ENCODE measurements at places on chromosomes 1 and 21.

GRCh38 chr21:42089093-42089631 is 18.0 kb downstream of the UMODL1 start:
- no peak for DNase-seq

- no peak for DNase-seq
Measured at GRCh38 chr1:104466068-104466467, 716.4 kb downstream of the AMY1C start.

DNA sequence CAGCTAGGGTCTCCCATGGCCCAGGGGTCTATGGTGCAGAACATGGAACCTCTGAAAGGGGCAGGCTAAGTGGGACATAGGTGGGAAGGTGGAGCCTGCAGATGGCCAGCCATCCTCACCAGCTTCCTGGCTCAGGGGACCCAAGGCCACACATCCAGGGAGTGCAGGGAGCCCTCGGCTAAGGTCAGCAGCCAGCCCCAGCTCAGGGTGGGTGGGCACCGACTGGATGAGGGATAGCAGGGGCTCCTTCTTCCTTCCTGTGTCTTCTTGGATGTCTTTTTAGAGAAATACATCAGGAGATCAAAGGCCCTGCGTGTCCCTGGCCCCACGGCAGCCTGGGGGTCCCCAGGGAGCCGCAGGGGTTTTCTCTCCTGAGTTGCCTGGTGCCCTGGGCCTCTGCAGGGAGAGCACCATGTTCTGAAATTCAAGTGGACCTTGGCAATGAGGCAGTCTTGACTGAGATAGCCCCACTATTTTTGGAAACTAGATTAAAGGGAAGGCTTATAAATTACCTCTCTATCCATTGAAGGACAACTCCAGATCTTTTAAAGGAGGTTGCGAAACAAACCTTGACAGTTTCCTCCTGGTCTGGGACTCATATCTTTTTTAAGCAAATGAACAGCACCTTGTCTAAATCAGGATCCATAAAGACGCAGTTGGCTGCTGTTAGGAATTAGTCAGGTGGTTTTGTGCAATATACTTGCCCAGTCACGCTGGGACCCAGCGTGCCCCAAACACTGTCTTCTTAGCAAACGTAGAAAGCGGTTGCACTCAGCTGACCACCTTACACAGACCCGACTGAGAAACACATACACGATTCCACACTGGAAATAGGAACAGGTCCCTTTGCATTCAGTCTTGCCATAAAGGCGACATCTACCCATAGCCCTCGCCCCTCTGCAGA is 242.3 kb downstream of the TOMM20 start:
- DNase-seq: no peak

DNA sequence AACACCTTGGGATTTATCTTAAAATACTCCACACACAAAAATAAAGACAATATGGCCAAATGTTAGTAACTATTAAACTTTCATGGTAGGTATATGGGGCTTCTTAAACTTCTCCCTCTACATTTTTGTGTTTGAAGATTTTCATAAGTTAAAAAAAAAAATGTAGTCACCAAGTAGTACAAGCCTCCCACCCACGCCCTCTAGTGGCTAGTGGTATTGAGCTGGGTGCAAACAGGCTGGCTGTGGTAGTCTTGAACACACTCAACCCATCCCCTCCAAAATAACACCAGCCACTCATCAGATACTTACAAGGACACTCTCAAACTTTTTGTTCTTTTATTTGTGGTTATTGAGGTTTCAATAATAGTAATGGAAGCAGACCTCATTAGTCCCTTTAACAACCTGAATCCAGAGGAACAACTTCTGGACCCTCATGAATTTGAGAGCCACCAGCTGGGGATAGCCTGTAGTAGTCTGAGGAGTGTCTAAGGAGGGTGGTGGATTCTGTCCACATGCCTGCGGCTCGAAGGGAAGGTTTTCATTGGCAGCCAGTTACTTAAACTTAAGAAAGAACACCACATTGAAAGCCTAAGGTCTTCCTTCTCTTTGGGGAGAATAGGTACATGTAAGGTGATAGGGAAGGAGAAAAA is 15.6 kb downstream of the RD3 start:
- DNase-seq: peak; percentile 58

- no peak for DNase-seq
Measured at GRCh38 chr1:201305815-201306214, 22.5 kb downstream of the PKP1 start.

DNA sequence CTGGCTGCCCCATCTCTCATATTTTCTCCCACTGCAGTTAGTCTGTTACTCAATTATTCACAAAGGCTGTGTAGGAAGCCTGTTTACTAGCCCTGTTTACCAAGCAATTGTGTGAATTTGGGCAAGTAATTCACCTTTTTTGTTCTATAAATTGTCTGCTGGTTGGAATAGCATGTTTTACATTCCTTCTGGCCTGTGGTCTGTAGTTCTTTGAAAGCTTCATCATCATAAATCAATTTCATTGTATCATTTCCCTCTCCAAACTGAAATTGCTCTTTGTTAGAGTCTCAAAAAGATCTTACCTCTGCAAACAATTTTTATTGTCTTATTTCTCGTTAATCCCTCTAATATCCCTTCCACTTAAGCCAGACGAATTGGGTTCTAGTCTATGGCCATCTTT is 1059.5 kb upstream of the ADGRL4 start:
- DNase-seq: no peak

- no peak for DNase-seq
Measured at GRCh38 chr1:4213366-4213973, 313.4 kb upstream of the C1orf174 start.

- no peak for DNase-seq
Measured at GRCh38 chr1:209962856-209963255, 24.8 kb downstream of the SYT14 start.

DNA sequence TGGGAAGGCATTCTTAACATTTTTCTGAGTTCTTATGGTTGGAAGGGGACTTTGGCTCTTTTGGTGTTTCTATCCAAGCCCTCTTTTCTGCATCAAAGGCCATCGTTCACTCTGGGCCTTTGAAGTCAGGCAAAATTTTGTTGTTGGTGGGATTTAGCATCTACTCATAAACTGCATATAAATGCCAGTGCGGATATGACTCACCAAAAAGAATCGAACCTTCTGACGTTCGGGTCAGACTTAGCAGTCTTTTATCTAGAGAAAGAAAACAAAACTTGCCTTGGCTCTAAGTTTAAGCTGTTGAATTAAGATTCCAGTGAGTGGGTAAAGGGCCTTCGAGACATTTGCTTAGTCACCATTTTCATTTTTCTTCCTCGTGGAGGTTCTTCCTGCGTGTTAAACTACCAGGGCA is 51.4 kb downstream of the EVA1C start:
- no peak for DNase-seq

GRCh38 chr1:107767156-107767582 is 197.8 kb downstream of the VAV3 start:
- no peak for DNase-seq

DNA sequence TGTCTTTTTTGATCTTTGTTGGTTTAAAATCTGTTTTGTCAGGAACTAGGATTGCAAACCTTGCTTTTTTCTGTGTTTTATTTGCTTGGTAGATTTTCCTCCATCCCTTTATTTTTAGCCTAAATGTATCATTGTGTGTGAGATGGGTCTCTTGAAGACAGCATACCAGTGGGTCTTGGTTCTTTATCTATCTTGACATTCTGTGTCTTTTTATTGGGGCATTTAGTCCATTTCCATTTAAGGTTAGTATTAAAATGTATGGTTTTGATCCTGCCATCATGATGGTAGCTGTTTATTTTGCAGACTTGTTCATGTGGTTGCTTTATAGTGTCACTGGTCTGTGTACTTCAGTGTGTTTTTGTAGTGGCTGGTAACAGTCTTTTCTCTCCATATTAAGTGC is 14.1 kb downstream of the ZNF678 start:
- DNase-seq: no peak

- no peak for DNase-seq
Measured at GRCh38 chr1:246159279-246160227, 347.5 kb downstream of the SMYD3 start.

- no peak for DNase-seq
Measured at GRCh38 chr1:157523774-157524493, 28.4 kb downstream of the FCRL5 start.

GRCh38 chr1:21573971-21574465 is 64.8 kb downstream of the ALPL start:
- DNase-seq: no peak

GRCh38 chr1:33661811-33662454 is 189.5 kb downstream of the ZSCAN20 start:
- no peak for DNase-seq

DNA sequence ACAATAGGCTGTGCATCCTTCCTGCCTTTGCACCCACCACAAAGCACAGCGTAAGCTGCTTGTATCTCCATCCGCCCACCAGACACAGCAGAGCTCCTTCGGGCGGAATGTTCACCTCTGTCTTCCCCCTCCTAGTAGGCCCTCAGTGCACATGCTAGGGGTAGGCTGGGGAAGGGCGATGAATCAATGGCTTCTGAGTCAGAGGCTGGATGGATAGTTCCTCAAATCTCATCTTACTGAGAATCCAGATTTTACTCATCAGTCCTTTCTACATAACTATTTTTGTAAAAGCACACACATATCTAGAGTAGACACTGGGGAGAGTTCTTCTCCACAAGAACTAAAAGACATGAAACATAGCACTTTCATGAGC is 73.8 kb downstream of the BCAR3 start:
- DNase-seq: no peak

DNA sequence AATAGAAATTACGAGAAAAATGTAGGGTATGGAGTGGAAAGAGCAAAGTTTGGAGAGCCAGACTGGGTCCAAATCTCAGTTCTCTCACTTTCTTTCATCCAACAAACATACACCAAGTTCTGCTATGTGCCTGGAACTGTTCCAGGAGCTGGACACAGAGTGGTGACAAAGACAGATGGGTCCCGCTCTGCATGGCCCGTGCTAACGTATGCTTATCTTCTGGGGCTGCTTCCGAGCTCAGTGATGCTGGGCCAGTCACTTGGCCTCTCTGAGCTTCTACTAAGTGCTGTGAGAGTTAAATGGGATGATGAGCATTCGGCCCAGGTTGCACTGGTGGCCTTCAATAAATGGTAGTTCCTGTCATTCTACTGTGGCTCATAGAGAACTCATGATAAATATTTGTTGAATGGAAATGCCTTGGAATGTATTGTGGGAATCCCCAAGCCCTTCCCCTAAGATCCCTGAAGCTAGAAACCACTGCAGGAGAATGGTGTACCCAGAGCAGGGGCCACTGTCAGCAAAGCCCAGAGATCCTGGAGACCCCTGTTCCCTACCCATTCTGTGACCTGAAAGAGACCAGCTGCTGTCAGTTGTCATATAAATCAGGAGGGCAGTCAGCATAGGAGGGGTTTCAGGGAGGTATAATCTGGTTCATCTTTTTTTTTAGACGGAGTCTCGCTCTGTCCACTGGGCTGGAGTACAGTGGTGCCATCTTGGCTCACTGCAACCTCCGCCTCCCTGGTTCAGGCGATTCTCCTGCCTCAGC is 3.8 kb downstream of the LEMD1 start:
- no peak for DNase-seq

DNA sequence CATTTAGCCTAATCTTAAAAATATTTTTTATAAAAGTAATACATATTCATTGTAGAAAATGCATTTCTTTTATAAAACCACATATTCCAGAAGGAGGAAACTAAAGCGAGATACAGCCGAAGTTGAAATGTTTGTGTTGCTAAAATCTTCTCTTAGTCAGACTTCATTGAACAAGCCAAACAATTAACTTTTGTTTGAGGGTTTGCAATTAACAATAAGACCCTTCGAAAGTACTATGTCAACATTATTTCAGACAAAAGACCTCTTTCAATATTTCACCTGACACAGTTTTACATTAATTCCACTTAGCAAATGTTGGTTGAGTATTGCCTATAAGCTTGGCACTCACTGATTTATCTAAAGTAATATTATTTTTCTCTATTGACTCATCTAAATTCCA is 354.0 kb upstream of the ADAMTS5 start:
- no peak for DNase-seq

GRCh38 chr1:50720457-50721053 is 239.5 kb downstream of the FAF1 start:
- no peak for DNase-seq

GRCh38 chr1:15107058-15107687 is 46.4 kb upstream of the TMEM51 start:
- DNase-seq: no peak

GRCh38 chr1:174469687-174470086 is 21.9 kb downstream of the GPR52 start:
- DNase-seq: no peak

DNA sequence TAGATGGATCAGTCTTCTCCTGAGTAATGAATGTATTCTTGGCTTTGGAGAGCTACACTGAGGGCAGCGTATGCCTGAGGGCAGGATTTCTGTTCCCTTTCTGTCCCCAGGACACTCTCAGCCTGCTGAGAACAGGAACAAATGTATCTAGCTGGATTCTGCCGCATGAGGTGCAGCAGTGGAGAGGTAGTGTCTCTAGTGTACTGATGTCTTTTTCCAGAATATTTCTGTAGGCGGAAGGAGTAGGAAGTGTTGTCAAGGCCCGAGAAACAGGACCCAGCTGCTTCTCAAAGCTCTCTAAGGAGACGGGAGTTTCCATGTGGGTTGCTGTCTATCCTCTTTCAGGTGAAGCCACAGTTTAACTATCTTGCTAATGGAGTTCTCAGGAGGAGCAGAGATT is 65.5 kb downstream of the MT1HL1 start:
- no peak for DNase-seq

DNA sequence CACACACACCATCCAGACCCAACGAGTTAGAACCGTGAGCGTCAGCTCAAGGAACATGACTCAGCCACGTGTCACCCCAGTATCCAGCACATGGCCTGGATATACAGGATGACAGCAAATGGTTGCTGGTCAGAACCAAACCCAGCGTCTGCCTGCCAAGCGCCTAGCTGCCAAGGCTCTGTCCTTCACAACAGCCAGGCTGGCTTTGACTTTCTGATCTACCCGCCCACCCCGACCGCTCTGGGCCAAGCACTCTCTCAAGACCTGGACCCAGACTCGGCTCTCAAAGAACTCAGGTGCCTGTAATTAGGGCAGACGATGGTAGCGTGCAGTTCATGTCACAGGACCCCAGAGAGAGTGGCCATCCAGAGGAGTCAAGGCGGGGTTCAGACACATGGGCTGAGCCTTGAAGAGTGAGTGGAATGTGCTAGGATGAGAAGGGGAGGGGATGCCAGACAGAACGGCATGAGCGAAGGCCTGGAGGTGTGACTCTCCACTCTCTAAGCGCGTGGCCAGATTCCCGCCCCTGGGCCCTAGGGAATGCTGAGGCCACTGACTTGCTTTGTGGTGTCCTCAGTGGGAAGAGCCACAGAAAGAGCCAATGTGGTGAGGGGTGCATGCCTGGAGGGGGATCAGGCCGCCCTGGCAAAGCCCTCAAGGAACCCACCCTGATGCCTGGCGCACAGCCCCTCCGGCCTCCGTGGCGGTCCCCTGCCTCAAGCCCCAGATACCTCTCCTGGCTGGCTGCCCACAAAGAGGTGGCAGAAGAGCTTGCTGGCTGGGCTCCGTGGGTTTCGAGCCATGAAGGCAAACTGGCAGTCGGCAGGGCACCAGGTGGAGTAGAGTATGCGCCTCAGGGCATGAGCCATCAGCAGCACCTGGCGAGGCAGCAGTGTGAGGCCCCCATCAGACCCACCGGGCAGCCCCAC is 7.0 kb downstream of the SH2D5 start:
- DNase-seq: no peak

GRCh38 chr1:53944469-53945182 is 873 bp downstream of the IFT25 start:
- no peak for DNase-seq

- no peak for DNase-seq
Measured at GRCh38 chr1:237610157-237610556, 280.6 kb downstream of the ZP4 start.

All from activated CD4-positive, CD25-positive, alpha-beta regulatory T cell (primary cell).